Myocyte (in vitro differentiated cells): ENCODE measurements at places on chromosomes 6 and 20. TPM values are rescaled to one million over a fixed set of nuclear protein-coding genes. Genes with fewer than 3 reads are reported as not detected.

LIME1 gene
- 9.4 and 13.6 TPM in 2 replicates for total RNA-seq

SOD2 gene
- 177 and 208 TPM in 2 replicates for total RNA-seq

ANKRD66 gene
- not detected in 2 replicates for total RNA-seq

BMP7 gene
- total RNA-seq = not detected in 2 replicates

RIPOR3 gene
- total RNA-seq = 0.16 and 0.47 TPM in 2 replicates

TCP11 gene
- total RNA-seq = not detected in 2 replicates

SYNDIG1 gene
- total RNA-seq = not detected in 2 replicates

OPRM1 gene
- total RNA-seq = not detected in 2 replicates

ARHGAP18 gene
- total RNA-seq = 17.1 and 18.4 TPM in 2 replicates

WFDC10B gene
- total RNA-seq = not detected in 2 replicates
